ENCODE measurements at places on chromosomes 2 and 18.

- peak; percentile 19 for DNase-seq
These were observed 124.3 kb downstream of the ICOS start for GRCh38 chr2:204060841-204061240.

GRCh38 chr2:39688181-39688580, 22.5 kb downstream of the TMEM178A start:
- DNase-seq = no peak

DNA sequence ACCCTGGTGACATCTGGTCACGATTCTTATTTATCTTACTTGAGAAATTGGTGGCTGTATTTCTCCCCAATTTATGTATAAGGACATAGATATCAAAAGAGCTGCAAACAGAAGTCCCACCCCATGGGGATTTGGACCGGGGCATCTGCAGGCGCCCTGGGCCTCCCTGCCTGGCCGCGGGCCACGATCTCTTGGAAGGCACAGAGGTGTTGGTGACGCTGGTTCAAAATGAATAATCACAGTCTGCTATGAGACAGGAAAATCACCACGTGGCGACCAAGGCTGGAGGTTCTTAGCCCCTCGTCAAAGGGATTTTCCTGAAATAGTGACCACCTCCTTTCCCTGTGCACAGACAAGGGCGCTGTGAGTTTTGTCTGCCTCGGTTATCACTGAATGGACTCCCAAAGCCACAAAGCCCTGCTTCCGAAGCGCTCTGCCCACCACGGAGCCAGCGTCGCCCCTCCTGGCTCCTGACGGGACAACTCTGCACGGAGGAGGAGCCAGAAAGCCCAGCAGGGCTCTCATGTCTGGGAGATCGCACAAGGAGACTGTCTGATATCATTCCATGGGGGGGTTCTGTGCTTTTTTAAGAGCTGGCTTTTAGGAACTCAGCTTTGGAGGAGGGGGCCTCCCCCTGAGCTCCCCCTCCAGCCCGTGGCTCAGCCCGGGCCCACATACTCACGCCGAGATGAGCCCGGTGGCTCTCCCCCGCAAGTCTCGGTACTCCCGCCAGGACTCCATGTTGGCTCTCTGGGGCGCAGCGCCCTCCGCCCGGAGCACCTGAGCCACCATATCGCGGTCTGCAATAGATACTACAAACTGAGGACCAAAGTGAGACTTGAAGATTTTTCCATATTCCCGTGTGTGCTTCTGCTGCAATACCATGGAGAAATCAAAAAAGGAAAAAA, 14.6 kb downstream of the CYP27C1 start:
- no peak for DNase-seq

- DNase-seq = no peak
These were observed 294.2 kb downstream of the DYSF start for GRCh38 chr2:71747559-71747958.

- DNase-seq = no peak
These were observed 3.3 kb upstream of the ORC2 start for GRCh38 chr2:200966770-200967169.

GRCh38 chr2:193929131-193929530, 1727.9 kb upstream of the SLC39A10 start:
- DNase-seq = no peak

DNA sequence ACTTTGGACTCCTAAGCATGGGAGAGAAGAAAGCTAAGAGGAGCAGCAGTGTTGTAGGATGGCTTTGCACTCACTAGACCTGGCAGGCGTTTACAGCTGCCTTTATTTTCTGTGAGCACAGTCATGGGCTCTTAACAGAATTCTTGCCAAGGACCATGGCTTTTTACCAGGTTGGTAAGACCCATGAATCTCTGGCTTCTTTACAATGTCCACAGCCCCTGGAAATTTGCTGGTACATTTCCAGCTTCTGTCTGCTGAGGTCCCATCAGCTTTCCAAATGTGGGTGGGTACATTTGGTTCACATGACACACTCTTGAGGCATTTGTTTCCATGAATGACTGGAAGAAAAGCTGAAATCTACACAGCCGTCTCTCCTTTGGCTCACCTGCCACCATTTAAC, 162.7 kb downstream of the PPP1R1C start:
- no peak for DNase-seq

DNA sequence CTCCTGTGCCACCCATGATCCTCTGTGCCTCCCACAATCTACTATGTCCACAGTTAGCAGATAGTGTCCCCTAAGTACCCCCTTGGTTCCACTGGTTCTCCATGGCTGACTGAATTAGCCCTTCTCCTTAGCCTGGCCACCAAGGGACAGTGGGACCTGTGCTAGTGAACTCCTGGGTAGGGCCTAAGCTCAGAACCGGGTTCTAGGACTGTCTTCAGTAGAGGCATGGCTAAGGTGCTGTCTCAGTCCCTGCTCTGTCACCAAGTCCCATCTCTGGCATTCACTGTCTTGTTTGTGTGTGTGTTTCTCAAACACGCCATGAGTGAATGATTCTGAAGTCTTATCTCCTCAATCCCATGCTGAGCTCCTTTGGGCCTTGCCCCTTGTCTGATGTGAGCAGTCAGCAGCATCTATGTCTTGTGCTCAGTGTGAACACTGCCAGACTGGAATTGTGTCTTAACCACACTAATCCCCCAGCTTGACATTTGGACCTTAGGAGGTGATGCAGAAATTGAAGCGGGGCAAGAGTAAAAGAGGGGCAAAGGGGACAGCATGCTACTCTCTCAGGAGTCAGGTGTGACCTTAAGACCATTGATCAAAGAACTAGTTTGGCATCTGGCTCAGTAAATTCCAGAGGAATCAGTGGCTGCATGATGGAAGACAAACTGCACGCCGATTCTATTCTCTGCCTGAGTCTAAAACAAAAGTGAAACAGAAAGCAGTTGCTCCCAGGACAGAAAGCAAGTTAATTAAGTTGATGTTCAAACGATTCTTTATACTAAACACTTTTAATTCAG, 190.5 kb downstream of the ALPK2 start:
- DNase-seq = no peak

- DNase-seq = no peak
These were observed 54.4 kb upstream of the ZNF397 start for GRCh38 chr18:35186291-35187034.

DNA sequence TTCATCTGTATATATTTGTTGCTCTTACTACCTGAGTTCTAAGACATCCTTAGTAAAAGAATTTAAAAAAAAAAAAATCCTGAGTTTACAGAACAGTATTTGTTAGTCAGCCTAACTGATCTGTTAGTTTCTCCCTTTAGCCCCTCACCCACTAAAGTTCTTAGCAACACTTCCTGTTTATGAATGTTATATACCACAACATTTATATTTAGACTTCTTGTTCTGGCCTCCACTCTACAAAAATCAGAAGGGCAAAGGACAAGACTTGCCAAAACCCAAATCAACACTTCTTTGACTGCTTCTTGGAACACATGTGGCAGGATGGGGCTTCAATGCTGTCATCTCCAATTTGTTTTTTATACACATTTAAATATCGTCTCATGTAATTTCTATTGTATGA, 71.1 kb downstream of the MGAT5 start:
- no peak for DNase-seq

DNA sequence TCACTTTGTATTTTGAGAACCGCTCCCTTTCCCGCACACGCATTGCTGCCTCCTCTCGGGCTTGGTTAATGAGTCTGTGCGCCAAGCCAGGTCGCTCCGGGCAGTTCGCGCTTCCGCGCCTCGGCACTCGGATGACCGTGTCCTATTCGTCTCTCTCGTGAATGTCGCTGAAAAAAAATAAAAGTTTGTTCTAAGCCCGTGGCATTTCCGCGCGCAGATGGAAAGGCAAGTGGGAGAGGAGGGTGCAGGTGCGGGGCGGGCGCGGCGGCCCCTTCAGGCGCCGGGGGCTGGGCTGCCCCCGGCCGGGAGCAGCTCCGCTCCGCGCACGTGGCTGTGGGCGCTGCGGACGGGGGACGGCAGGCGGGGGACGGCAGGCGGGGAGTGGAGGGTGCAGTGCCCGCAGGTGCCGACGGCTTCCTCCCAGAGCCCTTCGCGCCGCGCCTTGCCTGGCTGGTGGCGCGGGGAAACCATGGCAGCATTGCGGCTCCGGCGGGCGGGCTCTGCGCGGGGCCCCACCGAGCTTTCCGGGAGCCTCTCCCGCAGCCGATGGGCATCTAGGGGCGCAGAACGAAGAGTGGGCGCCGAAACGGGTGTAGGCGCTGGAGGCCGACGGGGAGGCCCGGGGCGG, 159.6 kb upstream of the SIX2 start:
- DNase-seq = no peak

GRCh38 chr2:43018179-43019024, 208.0 kb downstream of the ZFP36L2 start:
- DNase-seq = no peak

- DNase-seq = no peak
These were observed 63.4 kb downstream of the MYO5B start for GRCh38 chr18:50131591-50131990.

DNA sequence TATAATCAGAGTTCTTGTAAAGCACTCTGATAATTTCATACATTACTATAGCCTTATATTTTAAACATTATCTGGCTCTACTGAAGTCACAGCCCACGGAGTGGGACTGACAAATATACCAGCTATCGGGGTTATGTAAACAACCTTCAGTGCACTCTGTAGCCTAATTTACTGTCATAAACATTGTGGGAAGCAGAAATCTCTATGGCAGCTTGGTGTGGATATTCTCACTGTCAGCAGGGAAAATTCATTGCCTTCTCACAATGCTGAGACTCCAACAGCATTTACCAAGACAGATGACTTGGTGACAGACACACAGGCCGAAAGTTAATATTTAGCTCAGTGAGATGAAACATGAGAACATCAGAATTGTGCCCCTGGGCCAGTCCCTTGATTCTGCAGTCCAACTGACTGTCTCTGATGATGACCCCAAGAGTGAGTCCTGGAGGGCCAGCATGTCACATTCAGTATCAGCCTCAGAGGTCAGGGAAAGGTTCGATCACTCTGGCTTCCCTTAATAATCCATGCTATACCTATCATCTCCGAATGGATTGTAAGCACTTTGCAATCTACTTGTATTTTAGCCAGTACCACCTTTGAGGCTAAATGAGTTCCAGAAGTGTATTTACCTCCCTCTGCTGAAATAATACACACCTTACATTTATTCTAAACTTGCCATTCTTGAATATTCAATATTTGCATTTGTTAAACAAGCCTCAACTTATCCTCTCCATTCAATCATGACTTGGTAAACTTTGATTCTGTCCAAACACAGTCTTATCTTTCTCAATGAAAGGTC, 146.2 kb upstream of the OSR1 start:
- no peak for DNase-seq

DNA sequence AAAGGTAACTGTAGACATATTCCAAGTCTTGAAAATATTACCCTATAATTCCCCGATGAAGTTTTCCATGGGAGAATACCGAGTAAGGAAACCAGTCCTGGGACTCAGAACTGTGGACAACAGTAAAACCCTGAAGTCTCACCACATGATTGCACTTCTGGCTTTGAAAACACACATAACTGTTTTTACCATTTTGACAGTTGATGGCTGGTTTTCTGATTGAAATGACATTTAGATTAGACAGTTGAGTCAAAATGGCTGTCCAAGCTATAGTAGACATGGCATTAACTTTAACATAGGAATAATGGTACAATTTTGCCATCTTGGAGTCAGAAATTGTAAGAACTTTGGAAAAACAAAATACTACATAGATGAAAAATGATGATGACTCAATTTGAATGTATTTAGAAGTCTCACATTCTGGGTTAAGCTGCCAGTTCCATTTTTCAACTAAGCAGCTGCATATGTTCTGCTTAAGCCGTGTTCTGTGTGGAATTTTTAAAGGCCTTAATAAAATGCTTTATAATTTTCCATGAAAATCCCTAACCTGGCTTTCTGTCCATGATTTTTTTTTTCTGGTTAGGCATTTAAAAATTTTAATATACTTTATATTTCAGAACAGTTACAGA, 38.3 kb upstream of the WIPF1 start:
- DNase-seq = no peak

GRCh38 chr2:237917696-237918374, 49.0 kb upstream of the UBE2F start:
- DNase-seq = no peak

- no peak for DNase-seq
These were observed 229.7 kb downstream of the DYSF start for GRCh38 chr2:71683070-71683469.

DNA sequence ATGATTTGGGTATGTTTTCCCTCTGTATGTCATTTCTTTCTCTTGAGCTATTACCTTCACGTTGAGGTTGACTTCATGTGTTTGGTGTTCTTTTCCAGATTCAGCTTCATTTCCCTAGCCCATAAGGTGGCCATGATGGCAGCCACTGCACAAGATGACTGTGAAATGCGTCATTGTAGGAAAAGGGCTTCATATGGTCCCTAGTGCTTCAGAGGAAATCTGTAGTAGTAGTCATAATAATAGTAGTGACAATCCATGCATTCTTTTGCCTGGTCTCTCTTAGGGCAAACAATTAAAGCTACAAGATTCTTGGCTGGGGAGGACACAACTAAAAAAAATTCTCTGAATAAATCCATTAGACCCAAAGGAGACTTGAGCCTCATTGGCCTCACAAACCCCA, 28.4 kb downstream of the AOX1 start:
- no peak for DNase-seq

- DNase-seq = no peak
These were observed 122.9 kb downstream of the METTL8 start for GRCh38 chr2:171310889-171311288.

- DNase-seq = no peak
These were observed 611 bp downstream of the ZNF512 start for GRCh38 chr2:27583390-27583915.

DNA sequence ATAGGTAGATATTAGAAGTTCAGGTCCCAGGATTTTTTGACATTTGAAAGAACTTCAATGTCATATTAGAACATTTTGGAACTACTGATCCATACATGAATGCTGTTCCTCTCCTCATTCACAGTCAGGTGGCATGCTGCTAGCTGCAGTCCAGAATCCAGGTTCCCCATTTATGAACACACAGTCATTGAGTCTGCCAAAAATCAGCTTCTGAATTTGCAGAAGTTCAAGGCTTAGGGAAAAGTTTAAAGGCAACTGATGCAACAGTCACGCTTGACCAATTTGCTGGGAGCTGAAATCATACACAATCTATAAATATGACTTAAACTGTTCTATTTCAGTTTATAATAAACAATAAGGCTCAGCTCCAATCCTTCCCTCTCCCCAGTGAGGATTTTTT, 17.3 kb upstream of the TTR start:
- no peak for DNase-seq

DNA sequence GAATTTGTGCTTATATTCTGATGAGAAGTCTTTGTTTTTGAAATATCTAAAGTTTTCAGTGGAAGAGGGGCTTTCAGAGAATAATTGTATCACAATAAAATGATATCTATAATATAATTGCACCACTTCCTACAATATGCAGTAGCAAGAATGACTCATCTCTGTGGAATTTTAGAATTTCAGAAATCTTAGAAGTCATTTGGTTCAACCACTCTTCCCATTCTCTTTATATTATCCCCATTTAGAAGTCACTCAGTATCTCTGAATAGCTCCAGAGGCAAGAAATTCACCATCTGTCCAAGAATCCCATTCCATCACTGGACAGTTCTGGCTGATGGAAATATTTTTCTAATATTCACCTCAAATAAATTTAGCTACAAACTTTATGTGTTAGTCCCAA, 59.3 kb upstream of the CCDC68 start:
- no peak for DNase-seq

GRCh38 chr2:217071416-217071815, 211.6 kb upstream of the TNP1 start:
- DNase-seq = no peak

All from D721Med (cell line).